Activated naive CD4-positive, alpha-beta T cell treated with Interleukin-2 at 50 U/mL for 16 hours (primary cell): ENCODE measurements at places on chromosomes 11 and 22.
A peak's percentile ranks its signal among the peaks of the same experiment; 100 is the strongest.

GRCh38 chr11:1116666-1117390, 40.9 kb upstream of the MUC5AC start:
- no peak for DNase-seq

GRCh38 chr11:11170352-11171084, 182.5 kb downstream of the CSNK2A3 start:
- no peak for DNase-seq

GRCh38 chr22:24141586-24141985, 39.7 kb upstream of the SUSD2 start:
- peak; percentile 28 for DNase-seq

DNA sequence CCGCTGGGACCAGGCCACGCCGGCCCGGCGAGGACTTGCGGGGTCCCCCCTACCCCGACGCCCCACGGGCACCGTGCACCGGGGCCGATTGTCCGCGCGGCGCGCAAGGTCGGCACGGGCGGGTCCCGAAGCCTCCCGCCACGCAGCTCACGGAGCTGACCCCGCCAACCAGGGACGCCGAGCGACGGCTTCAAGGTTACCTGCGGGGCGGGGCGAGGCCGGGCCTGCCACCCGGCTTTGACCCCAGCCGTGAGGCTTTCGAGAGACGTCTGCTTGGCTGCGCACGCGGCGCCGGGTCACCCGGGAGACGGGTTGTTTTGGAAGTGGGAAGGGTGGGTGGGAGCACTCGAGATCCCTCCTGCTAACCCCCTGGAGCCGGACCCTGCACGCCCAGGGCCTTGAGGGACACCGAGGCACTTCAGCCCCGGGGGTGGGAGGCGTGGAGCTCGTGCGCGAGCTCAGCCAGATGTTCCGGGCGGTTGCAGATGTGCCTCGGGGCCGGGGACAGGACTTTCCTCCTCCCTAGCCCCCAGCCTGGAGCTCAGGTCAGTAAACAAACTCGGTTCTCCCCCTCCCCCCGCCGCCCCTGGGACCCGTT, 3.2 kb upstream of the WNT11 start:
- peak; percentile 33 for DNase-seq

DNA sequence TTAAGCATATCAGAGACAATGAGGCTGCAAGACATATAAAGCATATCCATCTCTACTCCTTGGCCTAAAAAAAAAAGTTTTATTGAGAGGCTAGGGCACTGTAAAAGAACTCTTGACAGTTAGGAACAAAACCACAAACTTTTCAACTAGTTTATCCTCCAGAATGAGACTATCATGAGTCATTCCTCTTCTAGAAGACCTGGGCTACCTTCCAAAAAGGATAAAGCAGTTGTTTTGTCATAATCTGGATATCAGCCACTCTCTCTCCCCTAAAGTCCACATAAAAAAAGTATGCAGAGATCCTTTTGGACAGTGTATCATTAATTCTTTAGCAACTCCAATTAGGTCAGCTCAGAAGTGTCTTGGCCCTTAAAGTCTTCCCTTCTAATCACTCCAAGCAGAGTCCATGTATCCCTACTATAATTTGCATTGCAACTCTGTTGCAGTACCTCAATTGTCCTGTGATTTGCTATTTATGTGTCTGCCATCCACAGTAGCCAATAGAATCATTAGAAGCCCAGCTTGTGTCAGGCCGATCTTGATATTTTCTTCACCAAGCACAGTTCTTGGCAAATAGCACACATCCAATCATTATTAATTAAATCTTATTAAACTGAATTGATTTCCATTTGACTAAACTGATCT, 10.4 kb downstream of the OR51T1 start:
- DNase-seq: no peak

- DNase-seq: no peak
These were observed 33.9 kb upstream of the PANX2 start for GRCh38 chr22:50136581-50137015.

- DNase-seq: no peak
These were observed 13.0 kb upstream of the CXCR5 start for GRCh38 chr11:118870396-118871343.

- peak; percentile 38 for DNase-seq
These were observed 2.2 kb upstream of the VPS11 start for GRCh38 chr11:119065369-119065768.

GRCh38 chr11:125516245-125516644, 20.2 kb upstream of the FEZ1 start:
- DNase-seq: no peak

- no peak for DNase-seq
These were observed 6.5 kb downstream of the METTL15 start for GRCh38 chr11:28114731-28115130.

GRCh38 chr11:19216021-19216420, 14.2 kb upstream of the CSRP3 start:
- DNase-seq: no peak

- no peak for DNase-seq
These were observed 63.8 kb downstream of the TRIM29 start for GRCh38 chr11:120074076-120074475.

DNA sequence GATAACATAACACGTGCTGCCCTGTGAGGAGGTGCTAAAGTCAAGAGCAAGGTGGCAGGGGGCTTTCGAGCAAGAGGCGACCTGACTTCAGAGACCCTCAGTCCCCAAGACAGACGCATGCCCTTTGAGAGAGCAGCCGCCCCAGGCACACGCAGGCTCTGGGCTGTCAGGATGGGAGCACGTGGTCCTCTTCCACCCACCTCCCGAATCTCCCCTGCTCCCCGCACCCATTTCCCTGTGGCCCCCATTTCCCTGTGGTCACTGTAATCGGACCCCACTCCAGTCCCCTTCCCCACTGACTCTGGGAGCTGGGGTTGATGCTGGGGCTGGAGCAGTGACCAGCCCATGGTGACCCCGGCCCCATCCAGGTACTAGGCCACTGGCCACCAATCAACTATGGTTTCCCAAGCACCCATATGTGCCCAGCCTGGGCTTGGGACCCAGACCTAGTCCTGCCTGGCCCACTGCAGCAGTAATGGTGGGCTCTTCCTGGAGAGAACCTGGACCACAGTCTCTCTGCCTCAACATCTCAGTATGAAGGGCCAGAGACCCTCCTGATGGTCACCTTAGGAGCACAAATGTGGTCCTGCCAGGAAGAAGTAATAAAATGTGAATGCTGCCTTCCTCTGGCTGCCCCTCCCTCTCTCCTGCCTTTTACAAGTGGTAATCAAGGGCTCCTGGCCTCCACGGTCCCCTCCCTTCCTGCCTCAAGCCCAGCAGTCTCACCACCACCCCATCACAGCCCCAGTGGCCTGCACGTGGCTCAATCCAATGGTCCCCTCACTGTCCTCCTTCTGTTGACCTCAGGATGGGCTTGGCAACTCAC, 39.0 kb downstream of the IGLL5 start:
- no peak for DNase-seq

DNA sequence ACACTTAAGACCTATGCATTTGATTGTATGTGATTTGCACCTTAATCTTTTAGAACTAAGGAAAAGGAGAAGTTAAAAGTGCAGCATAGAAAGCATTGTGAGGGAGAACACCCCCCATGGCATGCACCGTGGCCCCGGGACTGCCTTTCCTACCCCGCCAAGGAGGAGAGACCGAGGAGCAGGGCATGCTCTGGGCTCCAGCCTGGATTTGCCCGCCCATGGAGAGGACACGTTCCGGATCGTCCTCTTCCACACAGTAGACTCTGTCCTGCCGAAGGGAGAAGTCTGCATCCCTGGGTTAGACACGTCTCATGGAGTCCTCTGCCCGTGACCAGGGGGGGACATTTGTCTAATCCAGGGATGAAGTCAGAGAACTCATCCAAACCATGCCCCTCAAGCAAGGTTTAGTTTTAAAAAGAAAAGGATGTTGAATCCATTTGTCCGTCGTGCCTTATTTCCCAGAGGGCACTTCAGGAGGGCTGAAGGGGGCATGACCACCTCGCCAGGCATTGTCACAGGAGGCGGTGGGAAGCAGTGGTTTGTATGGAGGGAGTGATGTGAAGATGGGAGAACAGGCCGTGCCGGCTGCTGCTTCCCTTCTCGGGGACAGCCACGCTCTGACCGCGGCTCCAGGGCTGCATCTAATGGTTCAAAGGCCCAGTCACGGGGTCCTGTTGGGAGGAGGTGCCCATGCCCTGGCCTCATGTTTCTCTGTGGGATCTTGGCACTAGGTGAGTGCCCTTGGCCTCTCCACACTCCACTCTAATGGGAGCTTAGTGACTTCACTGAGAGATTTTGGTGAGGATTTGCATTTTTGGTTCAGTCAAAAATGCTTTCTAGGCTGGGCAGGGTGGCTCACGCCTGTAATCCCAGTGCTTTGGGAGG, 66.2 kb upstream of the GAL start:
- DNase-seq: no peak

- no peak for DNase-seq
These were observed 2.6 kb upstream of the ENDOD1 start for GRCh38 chr11:95086836-95087570.

DNA sequence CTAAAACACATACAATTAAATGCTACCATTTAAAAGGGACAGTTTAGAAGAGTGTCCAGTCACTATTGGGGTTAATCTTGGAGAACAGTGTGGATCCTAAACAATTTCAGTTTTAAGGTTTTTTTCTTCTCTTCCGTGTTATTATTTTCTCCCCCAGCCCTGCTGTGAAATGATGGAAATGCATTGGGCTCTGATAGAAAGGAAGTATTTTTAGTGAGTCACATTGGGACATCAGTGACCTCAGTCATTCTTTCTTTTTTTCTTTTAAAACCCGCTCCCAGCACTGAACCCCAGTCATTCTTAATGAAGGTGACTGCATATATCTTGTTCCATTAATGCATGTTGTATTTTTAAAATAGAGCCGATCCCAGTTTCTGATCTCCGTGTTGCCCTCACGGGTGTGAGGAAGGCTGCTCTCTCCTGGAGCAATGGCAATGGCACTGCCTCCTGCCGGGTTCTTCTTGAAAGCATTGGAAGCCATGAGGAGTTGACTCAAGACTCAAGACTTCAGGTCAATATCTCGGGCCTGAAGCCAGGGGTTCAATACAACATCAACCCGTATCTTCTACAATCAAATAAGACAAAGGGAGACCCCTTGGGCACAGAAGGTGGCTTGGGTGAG, 93.2 kb upstream of the OR4B1 start:
- DNase-seq: no peak

DNA sequence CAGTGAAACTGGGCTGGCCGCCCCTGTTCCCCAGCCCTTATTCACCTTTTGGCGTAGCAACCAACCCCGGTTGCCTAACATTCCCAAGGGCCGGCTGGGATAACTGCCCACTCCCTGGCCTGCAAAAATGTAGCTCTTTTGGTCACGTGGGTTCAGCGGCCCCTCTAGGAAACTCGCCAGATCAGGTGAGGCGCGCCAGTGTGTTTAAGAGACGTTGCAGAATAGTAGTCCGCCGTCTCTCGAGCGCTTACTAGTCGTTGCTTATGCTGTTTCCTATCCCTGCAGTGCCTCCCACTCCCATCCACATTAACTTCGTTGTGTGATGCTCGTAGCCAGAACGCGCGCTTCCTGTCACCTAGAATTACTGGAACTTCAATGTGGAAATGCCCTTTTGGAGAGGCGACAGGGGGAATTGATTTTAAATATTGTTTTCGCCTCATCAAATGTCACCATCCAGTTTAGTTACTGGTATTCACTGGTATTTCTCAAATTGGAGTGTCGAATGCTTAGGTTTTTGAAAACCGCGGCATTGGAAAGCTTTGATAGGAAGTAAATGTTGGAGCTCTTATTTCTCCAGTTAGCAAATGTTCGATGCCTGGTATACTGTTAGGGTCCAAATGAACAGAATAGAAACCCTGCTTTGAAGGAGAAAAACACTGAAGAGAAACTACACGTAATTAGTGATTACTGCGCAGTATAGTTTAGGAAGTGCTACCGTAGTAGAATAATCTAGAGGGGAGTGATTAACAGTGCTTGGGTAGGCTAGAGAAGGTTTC, 823 bp downstream of the CEP57 start:
- DNase-seq: peak; percentile 51

GRCh38 chr11:122320671-122321070, 204.7 kb upstream of the BLID start:
- DNase-seq: no peak

DNA sequence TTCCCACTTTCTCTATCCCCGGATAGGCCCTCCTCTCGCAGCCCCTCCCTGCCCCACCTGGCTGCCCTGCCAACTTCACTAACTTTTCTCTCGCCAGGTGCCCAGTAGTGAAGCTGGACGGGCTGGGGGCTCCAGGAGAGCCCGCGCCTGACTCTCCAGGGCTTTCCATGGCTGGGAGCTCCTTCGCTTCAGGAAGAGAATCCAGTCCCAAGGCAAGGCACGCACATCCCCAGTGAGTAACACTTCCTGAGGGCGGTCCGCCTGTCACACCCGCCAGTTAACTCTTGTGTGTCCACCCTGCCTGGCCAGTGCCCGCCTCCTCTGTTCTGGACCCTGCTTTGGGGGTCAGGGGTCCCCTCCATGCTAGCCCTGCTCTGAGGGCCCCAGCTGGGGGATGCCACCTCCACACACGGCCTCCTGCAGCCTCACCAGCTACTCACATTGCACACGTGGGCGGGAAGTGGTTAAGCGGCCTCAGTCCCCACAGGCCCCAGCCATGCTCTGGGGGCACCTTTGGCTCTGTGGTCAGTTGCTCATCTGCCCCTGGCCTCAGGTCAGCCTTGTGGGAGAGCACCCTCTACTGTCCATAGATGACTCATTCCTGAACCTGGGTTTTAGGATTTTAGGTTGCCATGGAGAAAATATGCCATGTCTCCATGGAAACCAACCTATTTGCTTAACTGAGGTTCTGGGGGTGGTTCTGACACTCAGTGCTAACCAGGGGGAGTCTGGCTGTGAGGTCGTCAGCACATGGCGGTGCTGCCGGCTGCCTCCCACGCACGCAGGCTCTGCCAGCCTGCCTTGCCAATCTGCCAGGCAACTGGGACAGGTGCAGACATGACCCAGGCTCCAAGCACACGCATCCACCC, at the start of gene RIN1:
TSS of gene RIN1 (minus strand) at position 201 of the 869 bp plus-strand sequence. CDS start at position 169, 32 bp downstream.
- peak; percentile 63 for DNase-seq

DNA sequence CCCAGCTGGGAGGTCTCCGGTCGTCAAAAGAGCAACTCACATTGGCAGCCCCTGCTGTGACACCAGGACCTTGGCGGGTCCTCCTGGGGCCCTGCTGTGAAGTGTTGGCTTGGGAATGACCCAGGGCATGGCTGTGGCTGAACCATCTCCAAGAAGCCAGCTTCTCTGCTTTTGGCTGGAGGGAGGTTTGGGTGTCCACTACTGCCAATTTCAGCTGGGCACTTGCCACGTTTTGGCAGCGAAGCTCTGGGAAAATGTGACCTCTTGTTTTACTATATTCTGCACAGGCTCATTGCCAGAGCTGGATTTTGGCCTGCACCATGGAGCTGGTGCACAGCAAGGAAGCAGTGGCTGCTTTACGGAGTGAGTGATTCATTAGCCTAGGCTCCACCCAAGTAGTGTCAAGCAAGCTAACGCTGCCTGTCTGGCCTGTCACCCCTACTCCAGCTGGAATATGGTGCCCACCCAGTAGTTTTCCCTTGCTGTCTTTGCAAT, 24.3 kb upstream of the SMCO4 start:
- DNase-seq: no peak
